EH (cell line): ENCODE measurements at places on chromosomes 2 and 18.
A peak's percentile ranks its signal among the peaks of the same experiment; 100 is the strongest.

- peak; percentile 45 for DNase-seq
Measured at GRCh38 chr2:15177103-15177502, 384.0 kb downstream of the NBAS start.

DNA sequence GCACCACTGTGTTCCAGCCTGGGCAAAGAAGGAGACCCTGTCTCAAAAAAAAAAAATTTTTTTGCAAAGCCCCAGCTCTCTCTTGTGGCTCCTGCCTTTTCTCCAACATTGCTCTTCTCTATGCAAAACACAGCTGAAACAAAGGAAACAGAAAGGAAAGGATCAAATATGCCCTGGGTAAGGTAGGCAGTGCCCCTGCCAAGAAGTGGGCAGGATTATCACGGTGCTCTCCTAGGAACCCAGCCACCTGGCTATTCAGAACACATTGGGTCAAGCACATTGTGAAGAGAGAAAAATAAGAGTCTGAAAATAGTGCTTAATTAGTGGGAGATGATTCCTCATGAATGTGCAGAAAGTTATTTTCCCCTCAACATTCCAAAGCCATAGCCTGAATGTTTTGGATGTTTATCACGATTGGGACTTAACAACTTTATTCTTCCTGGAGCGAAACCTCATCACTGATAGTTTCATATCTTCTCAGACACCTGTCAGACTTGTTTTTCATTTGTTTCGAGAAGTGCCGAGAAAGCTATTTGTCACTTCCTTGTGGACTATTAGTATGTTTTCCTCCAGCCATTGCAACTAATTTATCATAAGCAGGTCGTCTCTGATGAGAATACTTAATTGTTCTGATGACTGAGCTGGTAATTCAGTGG, 42.7 kb upstream of the RPL31 start:
- peak; percentile 84 for DNase-seq

- no peak for DNase-seq
Measured at GRCh38 chr2:20934236-20934635, 109.6 kb downstream of the APOB start.

- peak; percentile 81 for DNase-seq
Measured at GRCh38 chr2:57981083-57981768, 65.4 kb upstream of the VRK2 start.

DNA sequence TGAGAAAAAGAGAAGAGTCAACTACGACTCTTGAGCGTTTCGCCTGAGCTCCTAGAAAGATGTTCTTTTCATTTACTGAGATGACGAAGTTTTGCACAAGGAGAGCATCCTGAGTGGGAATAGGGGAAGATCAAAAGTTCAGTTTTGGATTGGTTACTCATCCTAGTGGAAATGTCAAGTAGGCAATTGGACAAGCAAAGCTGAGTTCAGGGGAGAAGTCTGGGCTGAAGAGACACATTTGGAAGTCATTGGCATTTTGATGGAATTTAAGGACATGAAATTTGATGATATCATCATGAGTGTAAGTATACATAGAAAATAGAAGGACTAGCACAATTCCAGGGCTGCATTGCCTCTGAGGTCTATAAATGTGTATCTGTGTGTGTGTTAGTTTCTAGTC, 416.6 kb downstream of the RAD51AP2 start:
- no peak for DNase-seq

DNA sequence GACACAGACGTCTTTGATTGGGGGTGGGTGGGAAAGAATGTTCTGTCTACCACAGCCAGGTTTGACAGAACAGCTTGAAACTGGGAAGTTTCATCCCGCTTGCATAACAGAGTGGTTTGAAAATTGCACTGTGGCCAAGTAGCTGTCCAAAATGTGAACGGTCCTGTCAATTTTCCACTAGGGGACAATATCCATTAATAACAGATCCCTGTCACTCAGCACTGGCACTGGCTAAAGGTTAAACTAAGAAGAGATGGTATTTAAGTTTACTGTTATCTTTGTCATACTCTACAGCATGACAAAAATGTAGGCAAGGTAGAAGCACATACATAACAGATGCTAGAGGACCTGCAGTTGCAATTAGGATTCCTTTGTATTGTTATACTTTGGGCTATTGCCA, 55.6 kb upstream of the ACMSD start:
- peak; percentile 36 for DNase-seq

DNA sequence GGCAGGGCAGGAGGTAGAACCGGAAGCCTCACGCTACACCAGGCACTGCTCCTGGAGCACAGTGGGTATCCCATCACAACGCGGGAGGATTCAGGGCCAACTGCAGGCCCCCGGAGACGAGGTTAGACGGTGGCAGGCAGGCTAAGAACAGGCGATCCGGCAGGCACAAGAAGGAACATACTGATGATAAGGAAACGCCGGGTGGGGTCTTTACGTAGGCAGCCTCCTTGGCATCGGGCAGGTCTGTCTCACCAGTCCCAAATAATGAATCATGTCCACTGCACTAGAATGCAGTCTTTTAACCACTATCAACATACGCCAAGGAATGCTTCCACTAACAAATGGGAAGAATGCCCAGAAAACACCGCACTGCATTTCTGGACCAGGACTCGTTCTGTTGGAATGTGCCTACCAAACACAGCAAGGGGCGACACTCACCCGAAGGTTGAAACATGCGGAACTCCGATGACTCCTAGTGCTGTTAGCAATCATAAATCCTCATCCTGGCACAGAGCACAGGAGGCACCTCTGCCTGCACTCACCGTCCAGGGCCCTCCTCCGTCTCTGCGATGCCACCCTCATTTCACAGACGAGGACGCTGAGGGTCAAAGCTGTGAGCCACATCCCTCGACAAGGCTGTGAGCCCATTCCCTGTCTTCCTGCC, 35.2 kb downstream of the ZNF516 start:
- peak; percentile 100 for DNase-seq

GRCh38 chr2:169513926-169514325, 4.4 kb downstream of the KLHL41 start:
- DNase-seq: no peak

DNA sequence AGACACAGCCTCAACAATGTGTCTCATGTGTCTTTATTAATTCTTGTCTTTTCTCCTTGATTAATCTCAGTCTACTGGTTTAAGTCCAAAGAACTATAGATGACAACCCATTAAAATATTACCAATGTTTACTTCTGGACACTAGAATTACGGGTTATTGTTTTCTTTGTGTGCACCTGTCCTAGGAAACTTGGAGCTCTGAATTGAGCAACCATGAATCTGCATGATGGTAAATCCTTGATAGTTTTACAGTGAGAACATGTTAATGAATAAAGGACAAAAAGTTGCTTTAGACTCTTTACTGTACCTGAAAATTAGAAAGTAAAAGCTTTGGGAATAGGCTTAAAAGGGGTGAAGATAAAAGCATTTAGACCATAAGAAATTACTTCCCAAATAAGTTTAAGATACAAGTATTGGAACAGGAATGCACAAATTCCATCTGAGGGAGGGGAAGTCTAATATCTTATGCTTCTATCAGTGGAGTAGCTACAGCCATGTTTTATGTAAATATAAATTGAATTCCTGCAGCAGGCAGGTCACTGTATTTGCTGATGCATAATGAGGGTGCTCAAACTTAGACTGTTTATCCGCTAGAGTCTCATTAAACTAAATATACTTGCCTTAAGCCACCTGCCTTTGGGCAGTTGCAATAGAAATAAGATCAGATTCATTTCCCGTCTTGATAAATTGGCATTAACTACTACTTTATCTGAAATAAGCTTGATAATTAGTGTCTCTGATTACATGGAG, 603.7 kb upstream of the GCFC2 start:
- no peak for DNase-seq

DNA sequence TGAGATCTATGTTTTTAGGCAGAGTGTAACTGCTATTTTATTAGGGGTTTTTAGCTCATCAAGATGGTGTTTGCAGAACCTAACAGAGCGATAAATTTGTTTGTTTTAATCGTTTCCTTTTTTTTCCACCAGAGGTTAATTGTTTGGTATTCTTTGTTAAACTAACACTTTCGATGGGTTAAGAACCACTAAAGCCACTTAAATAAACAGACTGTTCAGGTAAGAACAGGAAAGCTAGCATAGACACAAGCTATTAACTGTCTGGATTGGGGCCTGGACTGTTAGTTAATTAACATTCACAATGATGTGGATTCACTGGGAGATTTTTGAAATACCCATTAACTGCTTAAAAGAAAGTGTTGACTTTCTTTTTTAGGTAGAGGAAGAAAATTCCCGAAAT, 209.0 kb upstream of the COPS8 start:
- DNase-seq: no peak

DNA sequence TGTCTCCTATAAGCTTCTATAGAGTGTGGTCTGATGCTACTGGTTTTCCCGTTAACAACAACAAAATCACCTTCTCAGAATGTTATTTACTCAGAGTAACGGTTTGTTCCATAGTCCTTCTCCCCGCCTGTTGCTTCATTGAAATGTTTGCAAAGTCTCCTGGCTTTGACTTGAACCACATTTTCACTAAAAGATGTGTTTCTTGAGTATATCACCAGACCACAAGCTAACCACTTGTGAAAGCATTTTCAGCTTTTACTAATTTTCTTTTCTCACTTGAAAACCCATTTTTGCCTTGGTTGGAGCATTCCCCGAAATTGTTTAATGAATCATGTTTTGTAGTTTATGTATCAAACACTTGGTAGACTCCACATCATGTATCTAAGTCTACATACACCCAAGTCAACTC, 121.2 kb downstream of the DPP4 start:
- DNase-seq: no peak

DNA sequence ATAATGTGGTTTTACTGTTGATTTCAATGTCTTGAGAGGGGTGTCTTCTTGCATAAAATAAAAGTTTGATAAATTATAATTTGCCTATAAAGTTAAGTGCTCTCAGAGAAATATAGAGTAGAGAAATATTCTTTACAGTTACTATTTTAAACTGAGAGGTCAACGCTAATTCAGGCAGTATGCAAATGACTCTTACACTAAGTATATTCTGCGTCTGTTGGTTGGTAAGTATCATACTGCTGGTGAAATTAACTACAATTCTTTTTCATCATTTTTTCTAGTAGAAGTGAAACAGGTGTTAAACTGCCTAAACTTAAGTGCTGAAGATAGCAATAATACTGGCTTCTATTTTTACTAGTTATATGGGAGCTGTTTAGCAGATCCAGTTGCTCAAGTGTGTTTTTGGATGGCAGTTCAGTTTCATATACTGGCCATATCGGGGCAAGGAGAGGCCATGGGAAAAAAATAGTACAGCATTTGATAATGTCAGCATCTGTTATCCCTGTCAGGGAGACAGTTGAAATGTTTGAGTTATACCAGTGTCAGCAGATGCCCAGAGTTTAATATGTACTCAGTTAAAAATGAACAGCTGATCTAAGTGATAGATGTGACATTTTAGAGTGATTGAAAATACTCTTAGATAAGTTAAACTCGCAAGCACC, 86.2 kb downstream of the MIB1 start:
- no peak for DNase-seq

GRCh38 chr2:10654069-10654468, 35.7 kb downstream of the NOL10 start:
- DNase-seq: peak; percentile 69

DNA sequence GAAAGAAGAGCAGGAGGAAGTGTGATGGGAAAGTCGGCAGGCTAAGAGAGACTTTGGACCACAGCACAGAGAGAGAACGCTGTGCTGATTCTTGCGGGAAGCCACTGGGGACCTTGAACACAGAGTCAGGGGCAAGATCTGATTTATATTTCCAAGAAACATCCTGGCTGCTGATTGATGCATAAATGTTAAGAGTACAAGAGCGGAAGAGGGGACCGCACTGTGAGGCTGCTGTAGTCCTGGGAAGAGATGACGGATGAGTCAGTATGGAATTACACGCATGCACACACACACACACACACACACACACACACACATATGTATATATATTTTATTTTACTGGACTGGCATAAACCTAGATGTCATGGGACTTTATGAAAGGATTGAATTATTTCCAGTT, 865.6 kb upstream of the ID2 start:
- DNase-seq: no peak

DNA sequence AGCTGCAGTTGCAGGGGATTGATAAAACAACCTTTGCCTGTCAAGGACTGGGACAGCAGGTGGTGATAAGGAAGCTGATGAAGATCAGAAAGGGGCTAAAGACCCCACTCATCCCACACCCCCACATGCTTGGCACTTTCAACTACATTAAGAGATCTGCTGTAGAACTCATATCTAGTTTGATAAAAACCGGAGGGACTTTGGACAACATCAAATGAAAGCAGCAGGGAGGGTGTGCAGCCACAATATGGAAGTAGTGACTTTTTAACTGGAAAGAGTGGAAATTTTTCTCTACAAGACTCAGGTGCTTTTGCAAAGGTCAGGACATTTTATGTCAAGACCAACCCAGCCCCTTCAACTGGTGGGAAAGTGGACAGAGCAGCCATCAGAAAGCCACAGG, 56.8 kb downstream of the TBC1D8 start:
- no peak for DNase-seq

DNA sequence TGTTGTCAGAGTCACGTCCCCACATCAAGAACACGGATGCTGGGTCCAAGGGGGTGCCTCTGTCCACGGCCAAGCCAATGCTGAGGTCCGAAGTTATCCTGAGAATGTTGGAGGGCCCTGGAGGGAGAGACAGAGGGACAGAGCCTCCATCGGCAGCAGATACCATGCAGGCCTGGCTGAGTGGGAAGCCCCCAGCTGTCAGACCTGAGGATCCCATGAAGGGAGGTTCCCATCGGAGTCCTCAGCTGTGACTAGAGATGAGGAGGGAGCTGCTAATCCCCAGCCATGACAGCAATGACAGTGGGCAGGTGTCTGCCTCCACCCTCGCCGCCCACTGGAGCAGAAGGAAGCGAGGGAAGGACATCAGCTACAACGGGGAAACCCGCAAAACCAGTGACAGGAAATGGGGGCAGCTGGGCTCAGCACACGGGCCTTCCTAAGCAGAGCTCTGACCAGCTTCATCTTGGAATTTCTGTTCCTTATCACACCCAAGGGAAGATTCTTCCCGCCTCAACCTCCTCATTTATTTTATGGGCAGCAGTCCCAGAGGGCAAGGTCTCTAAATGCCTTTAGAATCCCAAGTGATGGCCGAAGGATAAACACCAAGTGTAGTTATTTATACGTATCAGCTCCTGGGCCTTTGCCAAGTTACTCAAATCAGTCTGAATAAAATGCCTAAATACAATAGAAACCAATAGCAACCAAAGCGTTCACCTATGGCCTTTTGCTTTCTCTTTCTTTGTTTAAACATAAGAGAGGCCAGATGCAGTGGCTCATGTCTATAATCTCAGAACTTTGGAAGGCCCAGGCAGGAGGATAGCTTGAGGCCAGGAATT, 32.2 kb downstream of the FAM178B start:
- no peak for DNase-seq

DNA sequence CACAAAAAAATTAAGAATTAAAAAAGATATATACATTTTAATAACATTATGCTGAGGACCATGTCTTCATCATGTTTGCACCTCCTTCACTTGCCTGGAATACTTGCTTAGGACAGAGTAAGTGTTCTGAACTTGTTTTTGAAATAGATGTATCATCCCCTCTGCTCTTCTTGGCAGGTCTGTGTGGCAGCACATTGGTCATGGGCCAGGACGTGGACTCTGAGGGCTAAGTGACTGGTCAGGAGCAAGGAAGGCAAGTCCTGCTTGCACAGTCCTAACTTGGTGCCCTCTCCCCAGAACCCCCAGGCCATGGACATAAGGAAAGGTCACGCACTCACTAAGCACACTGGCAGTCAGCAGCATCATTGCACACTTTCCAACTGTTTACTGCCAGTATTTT, 95.8 kb downstream of the PTPRM start:
- no peak for DNase-seq

GRCh38 chr2:234374150-234374508, 122.8 kb downstream of the ARL4C start:
- DNase-seq: no peak

GRCh38 chr2:16763493-16763899, 97.9 kb upstream of the CYRIA start:
- DNase-seq: no peak

GRCh38 chr18:68454511-68455228, 260.2 kb downstream of the TMX3 start:
- peak; percentile 87 for DNase-seq
